Cerebellar nuclear complex (tissue), 1 donor: ENCODE measurements at places on chromosomes 2 and 18.

DNA sequence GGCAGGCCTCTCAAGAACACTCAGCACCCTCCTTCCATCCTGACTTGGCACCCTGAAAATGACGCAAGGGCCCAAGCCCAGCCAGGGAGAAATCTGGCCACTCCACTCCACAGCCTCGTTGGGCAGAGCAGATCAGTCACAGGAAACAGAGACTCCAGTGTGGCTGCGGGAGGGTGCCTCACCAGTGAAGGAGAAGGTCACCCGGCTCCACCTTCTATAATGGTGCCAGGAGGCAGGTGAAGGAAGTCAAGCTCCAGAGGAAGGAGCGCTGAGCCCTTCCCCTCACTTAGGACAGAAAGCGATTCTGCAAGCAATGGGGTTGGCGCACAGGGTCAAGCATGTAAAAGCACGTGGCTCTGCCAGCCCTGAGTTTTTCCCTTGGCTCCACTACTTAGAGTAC is 35.3 kb downstream of the CRACDL start:
- DNase-seq, result no peak

GRCh38 chr2:145558617-145559350 is 1038.9 kb upstream of the ZEB2 start:
- no peak for DNase-seq

GRCh38 chr18:848062-848861 is 36.2 kb upstream of the YES1 start:
- no peak for DNase-seq

- no peak for DNase-seq
These were observed 268.0 kb upstream of the LRATD1 start for GRCh38 chr2:14364471-14364870.

DNA sequence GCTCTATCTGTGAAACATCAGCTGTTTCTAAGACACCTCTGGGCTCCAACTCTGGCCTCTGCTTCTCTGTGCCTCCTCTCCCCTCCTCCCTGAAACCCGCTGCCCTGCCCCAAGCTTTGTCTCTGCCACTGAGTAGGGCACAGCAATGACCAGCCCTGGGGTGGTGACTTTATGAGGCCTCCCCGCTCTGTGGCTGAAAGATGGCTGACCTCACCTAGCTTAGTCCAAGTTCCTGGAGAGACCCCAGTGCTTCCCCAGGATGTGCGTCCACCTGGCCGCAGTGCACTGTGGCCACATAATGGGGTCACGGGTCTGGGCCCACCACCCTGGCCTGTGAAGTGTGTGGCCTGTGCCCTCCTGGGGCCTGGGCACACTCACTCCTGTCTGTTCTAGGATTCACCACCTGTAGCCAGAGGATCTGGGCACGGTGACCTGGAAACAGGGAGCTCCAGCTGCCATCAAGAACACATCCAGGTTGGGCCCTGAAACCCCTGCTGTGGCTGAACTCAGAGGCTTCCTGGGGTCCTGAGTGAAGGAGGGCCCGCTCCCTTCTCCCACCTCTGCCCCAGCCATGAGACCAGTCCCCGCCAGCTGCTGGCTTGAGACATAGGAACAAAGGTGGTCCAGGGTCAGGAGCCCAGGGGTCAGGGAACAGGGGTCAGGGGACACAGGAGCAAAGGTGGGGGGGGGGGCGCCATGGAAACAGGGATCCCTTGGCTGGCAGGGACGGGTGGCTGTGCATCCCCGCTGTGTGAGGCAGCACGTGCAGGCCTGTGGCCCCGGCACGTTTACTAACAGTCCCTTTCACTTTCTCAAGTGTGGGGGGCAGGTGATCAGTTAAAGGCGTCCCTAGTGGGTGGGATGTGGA is 29.3 kb upstream of the OTOS start:
- DNase-seq, result no peak

DNA sequence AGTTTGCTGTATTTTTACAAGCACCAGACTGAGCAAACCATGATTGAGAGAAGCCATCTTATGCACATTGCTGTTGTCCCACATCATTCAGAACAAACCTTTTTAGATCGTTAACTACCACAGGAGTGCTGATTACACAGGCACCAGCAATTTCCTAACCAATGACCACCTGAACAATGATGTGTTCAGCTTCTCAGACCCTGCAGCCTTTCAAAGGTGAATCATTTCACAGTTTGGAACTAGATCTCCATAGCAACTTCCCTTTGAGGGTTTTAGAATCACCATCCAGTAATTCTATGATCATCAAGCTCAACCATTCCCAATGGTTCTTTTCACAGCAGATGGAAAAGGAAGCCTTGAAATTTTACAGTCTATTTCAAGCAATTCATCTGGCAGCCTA is 71.4 kb downstream of the OLA1 start:
- no peak for DNase-seq

DNA sequence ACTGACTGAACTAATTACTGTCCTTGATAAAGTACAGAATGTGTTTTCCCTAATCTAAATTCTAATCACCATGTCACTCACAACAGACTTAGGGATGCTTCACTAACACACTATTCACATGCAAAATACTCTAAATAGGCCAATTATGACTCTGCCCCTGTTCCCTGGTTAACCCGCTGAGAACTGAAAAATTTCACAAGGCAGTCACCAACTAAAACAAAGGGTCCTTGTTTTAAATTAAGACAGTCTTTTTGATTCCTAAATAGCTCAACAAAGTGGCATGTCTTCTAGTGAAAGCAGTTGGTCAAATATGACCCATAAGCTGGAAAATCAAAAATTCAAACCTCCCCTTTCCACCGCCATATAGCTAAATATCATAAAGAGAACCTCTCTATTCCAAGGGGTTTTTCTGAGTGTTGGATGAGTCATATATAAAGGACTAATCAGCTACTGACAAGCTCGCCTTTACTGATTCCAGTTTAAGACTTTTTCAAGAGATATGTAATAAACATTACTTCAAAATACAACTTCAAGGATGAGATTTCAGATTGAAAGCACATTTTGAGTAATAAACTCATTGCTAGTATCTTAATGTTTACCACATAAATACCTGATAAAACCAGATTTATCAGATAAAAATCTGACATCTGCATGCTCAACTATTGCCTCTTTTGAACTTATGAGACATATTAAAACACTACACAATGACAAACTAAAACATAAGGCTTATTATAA is 235.8 kb downstream of the TCF4 start:
- DNase-seq, result no peak

DNA sequence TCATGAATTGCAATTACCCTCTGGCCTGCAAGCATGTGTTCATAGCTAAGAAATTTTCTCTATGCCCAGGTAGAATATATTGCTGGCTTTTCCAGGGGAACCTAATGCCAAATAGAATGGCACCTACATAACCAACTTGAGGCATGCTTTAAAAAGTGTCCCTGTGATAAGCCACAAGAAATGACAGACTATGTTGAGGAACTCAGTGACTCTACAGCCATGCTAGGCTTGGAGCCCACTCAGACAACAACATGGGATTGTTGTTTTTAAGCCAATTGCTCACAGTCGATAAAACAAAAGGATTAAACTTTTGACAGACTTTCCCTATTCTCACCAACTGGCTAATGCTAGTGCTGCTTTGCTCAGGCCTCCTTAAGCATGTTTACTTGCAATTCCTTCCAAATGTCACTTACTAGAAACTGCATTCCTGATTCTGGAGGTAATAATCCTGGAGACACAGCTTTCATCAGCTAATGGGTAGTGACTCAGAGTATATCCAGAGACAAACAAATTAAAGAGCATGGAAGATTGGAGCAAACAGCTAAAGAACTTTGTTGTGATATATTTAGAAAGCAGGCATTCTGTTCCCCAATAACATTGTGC is 249.0 kb downstream of the SLC8A1 start:
- DNase-seq, result no peak

DNA sequence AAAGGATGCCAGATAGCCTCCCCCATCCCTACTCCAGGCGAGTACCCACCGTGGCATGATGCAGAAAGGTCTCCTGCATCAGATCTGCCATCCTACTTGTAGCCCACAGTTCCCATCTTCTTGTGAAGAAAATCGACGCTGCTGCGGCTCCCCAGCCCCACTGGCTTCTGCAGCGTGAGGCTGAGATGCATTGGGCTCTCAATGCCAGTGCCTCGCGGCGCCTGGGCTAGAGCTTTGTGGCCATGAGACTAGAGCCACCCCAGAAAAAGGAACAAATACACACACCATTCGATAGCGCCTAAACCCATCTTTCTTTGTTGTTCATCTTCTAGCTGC is 2.8 kb downstream of the NOL4 start:
- peak; percentile 57 for DNase-seq

- no peak for DNase-seq
These were observed 59.4 kb upstream of the XPO1 start for GRCh38 chr2:61597300-61598289.

- no peak for DNase-seq
These were observed 7.0 kb downstream of the EIF2AK2 start for GRCh38 chr2:37149626-37150322.

DNA sequence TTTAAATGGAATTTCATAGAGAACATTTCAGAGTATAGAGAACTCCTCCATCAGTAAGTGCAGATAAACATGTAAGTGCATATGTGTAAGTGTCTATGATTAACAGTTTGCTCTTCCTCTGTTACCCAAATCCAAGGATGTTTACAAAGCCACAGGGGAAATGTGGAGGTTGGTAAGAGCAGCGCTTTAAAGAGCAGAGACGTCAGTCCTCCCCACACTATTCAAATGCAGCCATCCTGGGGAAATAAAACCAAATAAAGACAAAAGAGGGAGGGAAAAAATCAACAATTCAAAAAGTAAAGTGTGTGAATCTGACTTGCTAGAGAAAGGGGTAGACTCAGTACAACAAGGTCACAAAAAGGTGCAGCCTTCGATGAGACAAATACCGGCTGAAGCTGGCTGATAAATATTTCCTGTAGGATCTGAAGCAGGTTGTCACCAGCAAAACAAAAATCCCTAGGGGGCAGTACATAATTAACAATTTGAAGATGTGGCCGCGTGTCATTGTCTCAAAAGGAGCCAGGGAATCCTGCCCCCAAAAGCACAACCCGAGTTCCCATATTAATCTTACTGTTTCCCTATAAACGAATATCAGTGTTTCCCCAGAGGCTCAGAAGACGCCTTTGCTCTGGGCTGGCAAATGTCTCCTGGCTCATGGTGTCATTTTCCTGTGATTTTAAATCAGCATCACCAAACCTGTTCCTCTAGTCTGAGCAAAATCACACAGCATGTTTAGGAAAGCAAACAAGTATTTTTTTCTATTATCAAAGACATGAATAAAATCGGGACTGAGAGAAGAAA is 216.5 kb downstream of the CDCA7 start:
- DNase-seq, result no peak

GRCh38 chr18:26086959-26087358 is 3.5 kb downstream of the SS18 start:
- no peak for DNase-seq

GRCh38 chr2:8277921-8278571 is 403.8 kb upstream of the ID2 start:
- no peak for DNase-seq
